ENCODE measurements at places on chromosomes 11 and 22. TPM values are rescaled to one million over a fixed set of nuclear protein-coding genes. Genes with fewer than 3 reads are reported as not detected.
A peak's percentile ranks its signal among the peaks of the same experiment; 100 is the strongest.

Gene KREMEN1
- total RNA-seq: 11.1 TPM

Gene BCO2
- 4.4 TPM for total RNA-seq

Gene MAPK12
- total RNA-seq: 31.1 TPM

GRCh38 chr11:121482231-121483129 is 29.7 kb upstream of the SORL1-AS1 start:
- no peak for DNase-seq

GRCh38 chr11:70491696-70492472 is 93.6 kb downstream of the CTTN start:
- DNase-seq: no peak

DNA sequence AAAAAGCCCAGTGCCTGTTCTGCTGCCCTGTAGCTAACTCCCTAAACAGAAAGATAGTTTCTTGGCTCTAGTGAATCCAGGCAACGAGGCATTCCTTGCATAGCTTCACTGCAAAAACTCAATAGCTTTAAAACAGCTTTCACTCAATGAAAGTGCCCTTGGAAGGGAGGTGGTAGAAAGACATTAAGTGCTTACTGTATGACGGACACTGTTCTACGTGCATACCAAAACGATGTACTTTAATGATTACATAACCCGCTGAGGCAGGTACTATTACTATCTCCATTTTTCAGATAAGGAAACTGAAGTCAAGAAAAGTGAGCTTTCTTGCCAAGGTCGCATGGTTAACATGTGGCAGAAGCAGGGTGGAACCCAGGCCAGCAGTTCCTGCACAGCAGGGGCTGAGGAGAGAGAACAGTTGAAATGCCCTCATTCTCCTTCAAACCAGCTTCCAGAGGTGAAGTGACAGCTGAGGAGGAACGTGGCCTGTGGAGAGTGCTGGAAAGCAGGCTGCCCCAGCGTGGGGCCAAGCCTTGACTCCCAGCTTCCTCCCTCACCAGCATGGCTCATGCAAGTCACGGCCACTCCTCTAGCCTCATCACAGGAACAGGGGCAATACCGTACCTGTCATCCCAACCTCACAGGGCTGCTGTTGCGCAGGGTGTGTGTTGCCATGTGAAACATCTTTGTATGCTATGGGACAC is 227.5 kb upstream of the NARS2 start:
- DNase-seq: no peak

- no peak for DNase-seq
Observed at GRCh38 chr11:37378958-37379357, 780.9 kb upstream of the RAG2 start.

DNA sequence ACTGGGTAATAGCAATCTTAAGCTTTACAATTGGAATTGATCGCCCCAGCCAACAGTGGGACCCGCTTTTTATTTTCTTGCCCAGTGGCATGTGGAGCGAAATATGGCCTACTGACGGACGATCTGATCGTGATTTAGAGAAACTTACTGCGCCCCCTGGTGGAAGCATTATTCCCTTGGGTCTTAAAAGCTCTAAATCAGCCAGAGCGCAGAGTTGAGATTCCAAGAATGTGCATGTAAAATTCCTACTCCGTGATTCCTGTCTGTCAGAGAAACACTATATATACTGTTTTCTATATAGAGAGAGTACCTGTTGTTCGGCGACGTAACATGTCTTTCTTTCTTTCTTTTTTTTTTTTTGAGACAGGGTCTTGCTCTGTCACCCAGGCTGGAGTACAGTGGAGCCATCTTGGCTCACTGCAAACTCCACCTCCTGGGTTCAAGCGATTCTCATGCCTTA is 3.7 kb upstream of the DPF2 start:
- DNase-seq: peak; percentile 97

GRCh38 chr22:27768027-27768653 is 33.4 kb downstream of the MN1 start:
- no peak for DNase-seq

Data from omental fat pad (tissue), 4 donors.